NCI-H1436 (cell line): ENCODE measurements at places on chromosomes 1 and 21.

DNA sequence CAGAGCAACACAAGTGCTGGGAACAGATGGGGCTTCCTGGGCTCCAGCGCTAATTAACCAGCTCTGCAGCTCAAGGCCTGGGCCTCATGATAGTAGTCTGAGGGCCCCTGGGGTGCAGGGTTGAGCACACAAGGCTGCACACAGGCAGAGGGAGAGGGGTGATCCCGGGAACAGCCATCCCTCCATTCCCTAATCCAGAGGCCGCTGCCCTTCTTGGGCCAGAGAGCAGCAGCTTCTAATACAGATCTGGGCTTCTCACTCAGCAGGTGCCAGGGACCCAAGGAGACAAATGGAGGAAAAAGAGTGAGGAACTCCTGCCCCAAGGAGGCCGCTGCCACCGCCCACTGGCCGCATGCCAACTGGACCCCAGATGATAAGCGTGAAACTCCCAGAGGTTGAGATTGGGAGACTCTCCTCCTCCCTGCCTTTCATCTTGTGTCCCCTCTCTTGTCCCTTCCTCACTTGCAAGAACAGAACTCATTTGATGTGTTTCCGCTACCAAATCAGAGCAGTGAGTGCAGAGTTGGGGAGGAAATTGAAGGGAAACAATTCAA, 58.0 kb upstream of the IFNAR2 start:
- no peak for DNase-seq

- DNase-seq, result no peak
Measured at GRCh38 chr1:116982319-116983004, 19.1 kb upstream of the CD101 start.

- no peak for DNase-seq
Measured at GRCh38 chr1:143698016-143698415, 273.8 kb downstream of the FAM72C start.

DNA sequence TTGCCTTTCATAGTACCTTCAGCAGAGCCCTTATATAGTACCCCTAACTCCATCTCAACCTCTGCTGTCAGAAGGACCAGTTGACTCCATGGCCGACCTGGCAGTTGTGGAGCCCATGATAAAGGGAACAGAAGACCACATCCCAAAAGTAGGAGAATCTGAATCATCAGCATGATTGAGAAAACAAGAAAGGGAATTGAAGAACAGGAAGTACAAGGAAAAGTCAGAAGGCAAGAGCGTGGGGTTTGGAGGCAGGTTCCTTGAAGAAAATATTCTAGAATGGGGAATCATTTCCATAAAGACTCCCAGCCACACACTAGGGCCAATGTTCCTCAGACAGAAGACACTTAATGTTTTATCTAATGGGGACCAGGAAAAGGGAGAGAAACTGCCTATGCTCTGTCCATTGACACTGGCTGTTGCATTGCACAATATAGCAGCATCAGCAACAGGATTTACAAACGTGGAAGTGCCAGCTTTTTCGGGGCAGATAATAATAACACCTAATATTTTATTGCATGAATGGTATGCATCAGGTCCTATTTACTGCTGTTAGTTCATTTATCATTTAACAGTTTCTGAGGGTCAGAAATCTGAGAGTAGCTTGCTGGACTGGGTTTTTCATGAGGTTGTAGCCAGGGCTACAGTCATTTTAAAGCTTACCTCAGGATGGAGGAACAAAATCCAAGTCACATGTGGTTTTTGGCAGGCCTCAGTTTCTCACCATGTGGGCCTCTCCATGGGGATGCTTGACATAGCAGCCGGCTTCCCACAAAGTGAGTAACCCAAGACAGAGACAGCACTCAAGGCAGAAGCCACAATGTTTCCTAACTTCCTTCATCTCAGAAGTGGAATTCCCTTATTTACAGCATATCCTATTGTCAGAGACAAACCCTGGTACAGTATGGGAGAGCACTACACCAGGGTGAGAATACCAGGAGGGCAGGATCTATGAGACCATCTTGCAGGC, 483.4 kb downstream of the PLPP3 start:
- DNase-seq, result no peak

DNA sequence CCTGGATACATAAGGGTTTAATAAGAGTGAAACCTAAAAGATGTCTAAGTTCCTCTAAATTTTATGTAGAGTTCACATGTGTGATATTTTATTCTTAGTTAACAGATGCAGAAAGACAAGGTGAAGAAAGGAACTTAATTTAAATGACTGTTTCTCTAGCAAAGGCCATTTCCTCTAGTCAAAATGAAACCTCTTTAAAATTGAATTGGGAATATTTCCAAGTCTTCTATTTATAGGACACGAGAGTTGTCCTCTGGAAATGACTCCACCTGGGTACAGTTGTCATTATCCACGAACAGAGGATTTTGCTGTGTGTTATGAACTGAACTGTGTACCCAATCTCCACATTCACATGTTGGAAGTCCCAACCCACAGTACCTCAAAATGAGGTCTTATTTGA, 64.5 kb upstream of the KCNK1 start:
- DNase-seq, result no peak

DNA sequence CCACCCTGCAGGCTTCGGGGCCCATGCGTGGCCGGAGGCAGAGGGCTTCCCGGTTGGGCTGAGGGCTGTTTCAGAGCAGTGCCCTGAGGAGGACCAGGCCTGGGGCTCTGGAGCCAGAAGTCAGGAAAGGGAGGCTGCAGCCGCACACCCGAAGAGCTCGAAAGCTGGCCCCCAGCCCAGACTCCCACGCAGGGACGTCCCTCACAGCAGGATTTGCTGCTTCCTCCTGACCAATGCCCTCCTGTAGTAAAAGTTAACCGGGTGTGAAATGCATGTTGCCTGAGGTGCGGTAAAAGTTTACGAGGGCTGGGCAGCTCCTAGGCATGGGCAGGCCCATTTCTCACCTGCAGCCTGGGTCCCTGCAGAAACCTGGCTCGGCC, 101.5 kb upstream of the ARHGEF16 start:
- no peak for DNase-seq

DNA sequence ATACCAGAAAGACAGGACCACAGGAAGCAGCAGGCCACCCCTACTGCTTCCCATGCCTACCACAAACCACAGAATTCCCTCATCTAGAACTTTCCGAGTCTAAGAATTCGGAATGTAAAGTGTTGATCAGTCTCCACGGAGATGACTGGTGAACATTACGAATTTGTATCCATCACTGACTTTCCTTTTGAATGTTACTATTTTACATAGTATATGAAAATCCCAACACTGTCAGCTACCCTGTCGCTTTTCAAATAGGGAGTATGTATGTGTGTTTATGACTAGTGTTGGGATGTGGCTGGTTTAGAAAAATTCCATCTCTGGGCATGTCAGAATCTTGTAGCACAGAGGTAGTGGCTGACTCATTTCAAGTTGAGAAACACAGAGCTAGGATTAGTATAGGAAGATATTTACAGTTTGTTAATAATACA, 118.2 kb downstream of the COQ8A start:
- no peak for DNase-seq

DNA sequence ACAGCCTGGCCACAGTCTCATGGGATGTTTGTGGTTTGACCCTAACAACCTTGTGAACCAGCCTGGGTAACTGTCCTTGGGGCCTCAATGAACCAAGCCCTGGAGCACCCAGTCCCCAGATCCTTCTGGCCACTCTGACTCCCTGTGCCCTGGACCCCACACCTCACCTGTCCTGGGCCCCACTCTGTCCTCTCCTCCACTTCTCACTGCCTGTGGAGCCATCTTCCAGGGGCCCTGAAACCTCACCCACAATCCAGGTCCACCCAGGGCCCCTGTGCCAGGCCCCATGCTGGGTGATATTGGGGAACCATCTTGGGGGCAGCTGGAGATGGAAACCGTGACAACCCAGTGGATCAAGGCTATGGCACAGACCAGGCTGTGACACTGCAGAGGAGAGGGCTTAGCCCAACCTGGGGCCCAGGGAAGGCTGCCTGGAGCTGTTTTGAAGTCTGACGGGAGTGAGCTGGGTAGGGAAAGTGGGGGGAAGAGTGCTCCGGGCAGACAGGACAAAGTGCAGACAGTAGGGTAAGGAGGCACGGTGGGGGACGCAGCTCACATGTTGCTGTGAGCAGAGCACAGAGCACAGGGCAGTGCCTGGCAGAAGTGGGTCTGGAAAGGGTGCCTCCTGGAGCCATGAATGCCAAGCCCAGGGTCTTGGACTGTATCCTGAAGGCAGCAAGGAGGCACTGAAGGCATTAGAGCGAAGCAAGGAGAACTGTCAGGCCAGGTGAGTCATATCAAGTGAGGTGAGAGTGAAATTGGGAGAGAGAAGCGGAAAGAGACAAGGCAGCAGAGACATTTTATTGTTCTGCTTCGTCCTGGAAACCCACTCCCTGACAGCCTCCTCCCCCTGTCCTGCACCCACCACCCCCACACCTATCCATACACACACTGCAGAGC, 12.1 kb upstream of the LRP8 start:
- DNase-seq, result no peak

- no peak for DNase-seq
Measured at GRCh38 chr1:45348966-45349677, 8.9 kb upstream of the MUTYH start.

DNA sequence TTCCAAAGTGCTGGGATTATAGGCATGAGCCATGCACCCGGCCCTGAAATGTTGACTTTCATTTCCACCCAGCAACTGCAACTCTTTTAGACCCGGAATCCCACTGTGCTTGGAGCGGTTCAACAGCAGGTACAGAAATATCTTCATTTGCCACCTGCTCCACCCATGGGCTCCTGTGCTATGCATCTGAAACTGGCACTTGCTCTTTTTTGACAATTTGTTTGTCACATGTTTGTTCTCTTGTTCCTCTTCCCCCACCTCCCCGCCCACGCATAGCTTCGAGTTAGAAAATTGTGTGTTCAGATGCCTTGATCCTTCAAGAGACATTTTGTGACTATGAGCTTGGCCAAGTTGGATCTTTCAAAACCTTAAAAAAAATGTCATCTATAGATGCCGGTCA, 2.4 kb upstream of the IFNLR1 start:
- DNase-seq, result no peak

- DNase-seq, result no peak
Measured at GRCh38 chr1:201741763-201742342, 87.1 kb upstream of the IPO9 start.

GRCh38 chr1:219340796-219341195, 167.1 kb downstream of the LYPLAL1 start:
- DNase-seq, result no peak

DNA sequence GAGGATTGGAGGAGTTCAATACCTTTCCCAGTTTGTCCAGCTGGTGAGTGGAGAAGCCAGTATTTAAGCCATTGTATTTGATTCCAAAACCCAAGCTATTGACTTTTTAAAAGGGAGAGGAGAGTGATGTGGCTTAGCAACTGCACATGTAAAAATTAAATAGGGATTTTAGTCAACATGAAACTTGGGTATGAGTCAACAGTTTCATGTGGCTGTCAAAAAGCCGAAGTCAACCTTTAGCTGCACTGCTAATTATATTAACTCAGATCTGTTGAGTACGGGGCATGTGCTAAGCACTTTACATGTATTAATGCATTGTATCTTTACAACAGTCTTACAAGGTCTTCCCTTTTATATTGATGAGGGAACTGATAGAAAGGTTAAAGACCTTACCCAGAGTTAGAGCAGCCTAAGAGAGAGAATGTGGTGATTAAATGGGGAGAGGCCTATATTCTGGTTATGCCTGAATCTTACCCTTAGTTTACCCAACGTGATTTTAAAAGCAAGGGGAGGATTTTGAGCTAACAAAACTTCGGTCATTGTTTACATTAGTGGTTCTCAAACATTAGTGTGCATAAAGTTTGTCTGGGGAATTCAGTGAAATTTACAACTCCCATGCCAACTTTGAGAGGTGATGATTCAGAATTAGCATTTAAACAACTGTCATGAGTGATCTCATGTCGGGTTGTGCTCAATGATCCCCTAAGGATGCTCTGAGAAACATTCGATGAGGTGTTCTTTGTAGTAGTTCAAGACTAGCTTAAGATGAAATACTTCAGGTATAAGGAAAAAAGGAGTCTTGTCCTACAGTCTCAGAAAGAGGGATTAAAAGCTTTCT, 6.9 kb upstream of the SLC35F3 start:
- DNase-seq, result no peak

DNA sequence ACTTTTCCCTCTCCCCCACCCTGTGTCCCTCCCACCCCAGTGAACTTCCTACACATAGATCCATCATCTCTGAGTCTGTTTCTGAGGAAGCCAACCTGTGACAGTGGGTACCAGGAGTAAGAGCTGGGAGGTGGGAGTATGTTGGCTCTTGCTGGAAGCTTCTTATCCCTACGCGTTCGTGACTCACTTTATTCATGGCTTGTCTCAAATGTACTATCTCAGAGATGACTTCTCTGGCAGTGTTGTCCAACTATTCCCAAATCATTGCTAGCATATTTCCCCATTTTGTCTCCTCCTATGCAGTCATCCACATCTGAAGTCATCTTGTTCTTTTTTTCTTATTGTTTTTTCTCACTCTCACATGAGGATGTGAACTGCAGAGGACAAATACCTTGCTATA, 88.0 kb downstream of the HIVEP3 start:
- no peak for DNase-seq

DNA sequence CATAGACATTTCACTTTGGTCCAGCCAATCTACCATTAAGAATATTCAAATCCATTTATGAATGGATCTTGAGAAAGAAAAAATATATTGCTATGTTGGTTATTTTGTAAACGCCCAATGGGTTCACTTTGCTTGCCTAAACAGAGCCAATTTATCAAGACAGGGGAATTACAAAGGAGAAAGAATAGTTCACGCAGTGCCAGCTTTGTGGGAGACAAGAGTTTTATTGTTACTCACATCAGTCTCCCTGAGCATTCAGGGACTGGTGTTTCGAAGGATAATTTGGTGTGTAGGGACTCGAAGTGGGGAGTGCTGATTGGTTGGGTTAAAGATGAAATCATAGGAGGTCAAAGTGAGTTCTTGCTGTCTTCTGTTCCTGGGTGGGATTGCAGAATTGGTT, 135.3 kb downstream of the GABPA start:
- DNase-seq, result no peak

DNA sequence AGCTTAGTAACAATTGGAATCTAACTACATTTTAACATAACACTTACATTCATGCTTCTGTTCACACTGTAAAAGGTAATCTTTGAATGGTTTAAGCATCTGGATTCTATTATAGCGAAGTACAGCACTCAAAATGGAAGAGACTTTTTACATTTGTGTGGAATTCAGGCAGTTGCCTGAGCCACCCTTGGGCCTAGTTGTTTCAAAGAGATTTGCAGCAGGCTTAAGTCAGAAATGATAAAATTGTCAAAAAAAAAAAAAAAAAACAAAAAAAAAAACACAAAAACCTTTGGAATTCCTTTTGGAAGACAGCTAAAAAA, 199.9 kb downstream of the LYPLAL1 start:
- DNase-seq, result no peak
